ENCODE measurements at places on chromosomes 2 and 18.

GRCh38 chr2:241545106-241545505 is 13.4 kb upstream of the BOK start:
- DNase-seq: no peak

GRCh38 chr18:32544088-32544487 is 73.4 kb upstream of the GAREM1 start:
- DNase-seq: no peak

- no peak for DNase-seq
Observed at GRCh38 chr2:15983496-15983895, 43.1 kb downstream of the MYCN start.

GRCh38 chr2:173831312-173832229 is 133.6 kb downstream of the SP3 start:
- no peak for DNase-seq

- DNase-seq: no peak
Observed at GRCh38 chr2:231475965-231476364, 11.7 kb upstream of the NCL start.

DNA sequence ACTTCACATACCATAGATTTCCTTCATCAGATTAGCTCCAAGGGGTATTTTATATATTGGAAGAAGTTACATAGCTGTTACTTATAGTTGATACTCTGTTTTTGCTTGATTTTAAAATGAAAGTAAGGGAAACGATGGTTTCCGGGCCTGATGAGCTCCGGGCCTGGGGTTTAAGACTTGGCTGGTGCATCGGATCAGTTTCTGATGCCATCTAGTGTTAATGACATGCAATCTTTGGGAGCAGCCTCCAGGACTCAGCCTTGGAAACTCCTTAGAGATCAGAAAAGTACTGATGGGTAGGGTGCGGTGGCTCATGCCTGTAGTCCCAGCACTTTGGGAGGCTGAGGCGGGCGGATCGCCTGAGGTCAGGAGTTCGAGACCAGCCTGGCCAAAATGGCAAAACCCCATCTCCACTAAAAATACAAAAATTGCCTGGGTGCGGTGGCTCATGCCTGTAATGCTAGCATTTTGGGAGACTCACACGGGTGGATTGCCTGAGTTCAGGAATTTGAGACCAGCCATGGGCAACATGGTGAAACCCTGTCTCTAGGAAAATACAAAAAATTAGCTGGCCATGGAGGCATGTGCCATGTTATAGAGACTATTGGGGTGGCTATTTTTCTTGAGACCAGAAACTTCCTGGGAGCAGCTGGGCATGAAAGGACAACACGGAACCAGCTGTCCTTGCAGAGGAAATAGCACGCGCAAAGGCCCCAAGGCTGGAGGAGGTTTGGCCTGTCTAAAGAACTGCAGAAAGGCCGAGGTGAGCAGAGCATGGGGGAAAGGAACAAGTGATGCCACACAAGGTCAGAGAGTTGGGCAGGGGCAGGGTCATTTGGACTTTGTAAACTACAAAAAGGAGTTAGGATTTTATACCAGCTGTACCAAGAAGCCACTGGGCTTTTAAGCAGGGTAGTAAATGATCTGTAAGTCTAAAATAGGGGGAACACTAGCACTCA is 46.9 kb upstream of the CNOT11 start:
- DNase-seq: no peak

- DNase-seq: no peak
Observed at GRCh38 chr2:213863541-213863940, 547.3 kb upstream of the VWC2L start.

DNA sequence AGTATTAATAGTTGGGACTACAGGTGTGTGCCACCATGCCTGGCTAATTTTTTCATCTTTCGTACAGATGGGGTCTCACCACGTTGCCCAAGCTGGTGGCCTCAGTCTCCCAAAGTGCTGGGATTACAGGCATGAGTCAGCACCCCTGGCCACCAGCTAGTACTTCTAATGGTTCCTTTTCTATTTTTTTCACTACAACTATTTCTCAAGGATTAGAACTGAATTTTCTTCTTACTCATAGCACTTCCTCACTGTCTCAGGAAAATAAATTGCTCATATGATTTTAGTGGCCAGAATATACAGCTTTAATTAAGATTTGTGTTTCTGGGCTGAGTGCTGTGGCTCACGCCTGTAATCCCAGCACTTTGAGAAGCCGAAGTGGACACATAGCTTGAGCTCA is 43.2 kb upstream of the SOS1 start:
- no peak for DNase-seq

DNA sequence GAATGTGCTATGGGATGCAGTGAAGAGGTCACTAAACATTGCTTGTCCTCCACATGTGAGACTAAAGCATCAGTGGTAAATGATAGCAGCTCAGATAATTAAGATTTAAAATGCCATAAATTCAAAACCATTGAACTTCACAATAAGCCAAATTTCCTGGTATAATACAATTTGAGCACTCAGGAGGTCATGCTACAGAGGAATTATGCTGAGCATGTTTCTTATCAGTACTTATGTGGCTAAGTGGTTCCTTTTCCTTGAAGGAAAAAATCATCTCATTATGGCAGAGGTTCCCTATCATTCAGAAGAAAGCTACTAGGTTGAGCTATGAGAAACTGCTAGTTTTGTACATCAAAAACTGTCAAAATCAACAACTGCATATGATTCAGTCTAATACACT is 156.6 kb downstream of the AGPS start:
- DNase-seq: no peak

DNA sequence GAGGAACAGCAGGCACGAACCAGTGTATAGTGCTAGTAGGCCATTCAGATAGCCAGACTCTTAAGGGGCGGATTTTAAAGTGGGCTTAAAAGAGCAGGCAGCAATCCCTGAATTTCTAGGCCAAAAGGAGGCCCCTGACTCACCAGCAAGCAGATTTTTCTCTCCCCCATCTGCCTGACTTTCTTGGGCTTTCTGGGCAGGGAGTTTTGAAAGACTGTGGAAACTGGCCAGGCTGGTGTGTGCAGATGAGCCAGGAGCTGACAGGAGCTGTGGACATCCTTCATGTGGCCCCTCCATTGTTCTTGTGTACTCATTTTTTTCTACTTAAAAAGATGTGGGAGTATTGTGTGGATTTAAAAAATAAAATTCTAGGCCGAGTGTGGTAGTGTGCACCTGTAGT is 59.0 kb downstream of the GLI2 start:
- no peak for DNase-seq

GRCh38 chr2:237222178-237222577 is 136.5 kb downstream of the COPS8 start:
- no peak for DNase-seq

Data from stimulated activated CD4-positive, alpha-beta T cell treated with anti-CD3 and anti-CD28 coated beads, Interleukin-12 subunit alpha, Interleukin-12 subunit beta, amount 100 ng/mL, for 24 hours (primary cell).